T-helper 2 cell (primary cell): ENCODE measurements at places on chromosomes 2 and 18.

DNA sequence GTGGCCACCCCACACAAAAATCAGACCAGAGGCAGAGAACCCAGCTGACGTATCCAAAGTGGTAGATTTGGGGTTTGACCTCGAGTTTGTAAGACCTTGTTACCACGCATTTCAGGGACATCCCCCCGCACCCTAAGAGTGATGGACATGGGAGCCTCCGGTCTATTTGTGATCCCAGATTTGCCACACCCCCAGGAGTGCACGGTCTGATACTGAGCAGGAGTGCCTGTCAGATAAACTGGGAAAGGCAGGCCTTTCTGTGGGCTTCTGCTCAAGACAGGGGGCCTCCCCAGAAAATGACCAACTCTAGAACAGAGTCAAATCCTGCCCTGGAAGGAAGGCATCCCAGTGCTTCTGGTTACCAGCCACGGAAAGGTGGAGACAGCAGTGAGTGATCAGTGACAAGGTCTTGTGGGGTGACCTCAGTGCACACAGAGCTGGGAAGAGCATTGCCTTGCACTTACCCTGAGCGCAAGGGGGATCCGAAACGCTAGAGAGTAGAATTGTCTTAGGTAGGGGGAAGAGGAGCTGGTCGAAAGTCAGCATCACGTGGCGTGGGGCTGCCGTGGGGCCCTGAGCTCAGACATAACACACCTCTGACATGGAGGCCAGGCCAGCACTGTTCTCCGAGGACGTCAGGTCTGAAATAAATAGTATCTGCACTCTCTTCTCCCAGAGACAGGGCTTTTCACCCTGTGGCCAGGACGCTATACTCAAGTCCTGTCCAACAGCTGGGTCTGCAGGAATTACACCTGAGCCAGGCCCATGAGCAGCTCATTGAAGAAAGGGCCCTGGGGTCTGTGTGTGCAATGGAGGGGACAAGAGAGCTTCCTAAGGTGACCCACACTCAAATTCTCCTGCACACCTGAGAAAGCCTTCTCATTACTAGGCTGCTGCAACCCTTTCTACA, 242.4 kb upstream of the SALL3 start:
- no peak for DNase-seq

GRCh38 chr18:4157352-4157751, 297.8 kb downstream of the DLGAP1 start:
- DNase-seq, result no peak

DNA sequence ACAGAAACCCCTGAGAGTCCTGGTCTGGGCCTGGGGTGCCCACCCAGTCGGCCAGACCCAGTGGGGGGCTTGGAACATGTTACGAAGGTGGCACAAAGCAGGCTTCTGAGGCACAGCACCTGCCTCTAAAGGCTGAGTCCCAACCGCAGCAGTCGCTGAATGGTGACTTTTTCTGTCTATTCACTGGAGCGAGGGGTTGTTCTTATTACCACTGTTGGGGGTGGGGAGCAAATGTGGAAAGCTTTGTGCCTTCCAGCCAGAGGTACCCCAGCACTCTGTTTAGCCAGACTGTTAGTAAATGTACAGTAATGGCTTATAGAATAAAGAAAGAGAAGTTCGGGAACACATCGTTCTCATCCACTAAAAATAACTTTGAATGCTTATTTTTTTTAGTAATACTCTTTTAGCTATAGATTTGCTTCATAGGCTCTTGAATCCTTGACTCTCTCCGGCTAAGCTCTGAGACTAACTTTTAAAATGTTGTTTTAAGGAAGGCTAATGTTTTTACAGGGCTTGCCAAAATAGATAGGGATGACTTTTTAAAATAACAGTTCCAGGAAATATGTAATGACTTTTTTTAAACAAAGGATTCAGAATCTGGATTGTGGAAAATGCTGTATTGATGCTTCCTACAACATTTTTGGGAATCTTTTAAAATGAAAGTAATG, 23.4 kb upstream of the PTPN2 start:
- no peak for DNase-seq

DNA sequence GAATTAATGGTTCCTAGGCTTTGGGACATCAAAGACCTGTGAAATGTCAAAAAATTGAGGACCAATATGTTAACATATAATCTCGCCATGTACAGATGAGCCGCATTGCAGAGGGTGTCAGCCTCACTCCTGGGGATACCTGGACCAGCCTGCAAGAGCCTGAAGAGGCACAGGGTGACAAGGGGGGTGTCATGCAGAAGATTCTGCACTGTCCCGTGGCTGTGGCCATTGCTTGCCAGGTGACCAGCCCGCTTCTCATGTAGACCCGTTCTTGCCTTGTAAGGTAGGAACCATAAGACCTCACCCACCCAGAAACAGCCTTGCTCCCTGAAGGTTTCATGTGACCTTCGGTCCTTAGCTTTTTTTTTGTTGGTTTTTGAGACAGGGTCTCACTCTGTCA, 37.5 kb downstream of the TMEM37 start:
- DNase-seq, result no peak

DNA sequence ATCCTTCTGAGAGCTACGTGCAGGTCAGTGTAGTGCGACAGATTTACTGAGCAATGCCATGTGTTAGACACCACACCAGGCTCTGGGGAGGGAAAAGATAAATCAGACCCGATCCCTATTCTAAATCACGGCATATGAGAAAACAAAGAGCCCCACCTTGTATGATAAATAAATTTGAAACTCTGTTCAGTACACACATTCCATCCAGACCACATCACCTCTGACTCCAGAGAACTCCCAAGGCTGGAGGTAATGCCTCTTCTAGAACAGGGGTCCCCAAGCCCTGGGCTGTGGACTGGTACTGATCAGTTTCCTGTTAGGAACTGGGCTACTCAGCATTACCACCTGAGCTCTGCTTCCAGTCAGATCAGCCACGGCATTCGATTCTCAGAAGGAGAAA, 77.3 kb downstream of the QPCT start:
- DNase-seq, result no peak

DNA sequence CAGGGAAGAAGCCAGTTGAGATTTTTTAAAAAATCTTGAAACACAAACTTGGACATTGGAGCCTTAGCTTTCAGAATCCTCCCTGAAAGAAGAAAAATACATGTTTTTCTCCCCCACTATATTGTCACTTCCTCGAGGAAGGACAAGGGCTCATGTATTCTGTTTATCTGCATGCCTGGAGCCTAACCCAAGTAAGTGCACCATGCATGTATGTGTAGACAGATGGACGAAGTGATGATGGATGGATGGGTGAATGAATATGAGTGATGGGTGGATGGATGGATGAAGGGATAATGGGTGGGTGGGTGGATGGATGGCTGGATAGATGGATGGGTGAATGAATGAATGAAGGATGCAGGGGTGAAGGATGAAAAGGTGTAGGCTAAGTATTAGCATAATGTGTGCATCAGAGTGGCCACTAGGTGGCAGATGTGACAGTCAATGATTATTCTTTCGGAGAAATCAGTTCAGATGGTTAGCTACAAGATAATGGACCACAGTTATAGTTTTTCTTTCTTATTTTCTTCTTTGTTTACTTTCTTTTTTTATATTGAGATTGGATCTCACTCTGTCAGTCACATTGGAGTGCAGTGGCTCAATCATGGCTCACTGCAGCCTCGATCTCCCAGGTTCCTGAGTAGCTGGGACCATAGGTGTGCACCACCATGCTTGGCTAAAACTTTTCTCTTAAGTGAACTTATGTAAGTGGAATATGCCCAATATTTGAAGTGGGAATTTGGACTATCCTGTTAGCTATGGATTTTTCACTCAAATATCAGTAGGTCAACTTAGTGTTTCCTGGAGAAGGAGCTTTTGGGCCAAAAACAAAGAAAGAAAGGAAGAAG, 18.5 kb upstream of the CCDC93 start:
- DNase-seq, result no peak

DNA sequence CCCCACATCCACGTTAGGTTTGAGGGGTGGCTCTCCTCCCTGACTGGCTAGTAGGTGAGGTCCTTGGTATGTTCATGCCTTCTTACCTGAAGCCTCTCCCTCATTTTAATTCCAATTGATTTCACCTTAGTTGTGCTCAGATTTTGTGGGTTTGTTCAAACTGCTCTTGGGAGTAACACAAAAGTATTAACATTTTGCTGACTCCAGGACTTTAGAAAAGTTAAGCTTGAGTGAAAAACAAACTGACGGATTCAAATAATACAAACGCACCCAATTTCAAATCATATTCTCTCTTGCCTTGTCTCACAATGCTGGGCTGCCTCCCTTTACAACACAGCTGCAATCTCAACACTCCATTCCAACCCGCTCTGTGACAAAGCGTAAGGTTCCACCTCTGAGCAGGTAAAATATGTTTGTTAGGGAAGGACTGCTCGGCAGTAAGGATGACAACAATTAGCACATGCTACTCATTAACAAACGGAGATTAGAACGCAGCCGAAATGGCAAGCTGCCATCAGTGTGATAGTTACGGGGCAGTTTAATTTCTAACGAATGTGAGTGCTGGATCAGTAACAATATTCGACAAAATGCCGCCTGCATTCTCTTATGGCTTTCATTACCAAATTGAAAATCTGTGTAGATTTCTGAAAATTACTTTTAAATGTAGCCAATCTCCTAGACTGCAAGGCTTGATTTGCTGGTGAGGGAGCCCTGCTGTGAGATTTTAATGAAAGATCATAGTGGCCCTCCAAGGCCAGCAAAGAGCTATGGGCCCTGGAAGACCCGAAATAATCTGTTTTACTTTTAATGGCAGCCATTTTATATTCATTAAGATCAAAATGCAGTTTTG, 730.6 kb upstream of the FANCL start:
- no peak for DNase-seq

GRCh38 chr18:10475654-10476291, 21.3 kb downstream of the APCDD1 start:
- DNase-seq, result no peak

- peak; percentile 78 for DNase-seq
These were observed 17.1 kb downstream of the RBM44 start for GRCh38 chr2:237815637-237816036.

GRCh38 chr2:96240341-96241038, 25.3 kb downstream of the TMEM127 start:
- DNase-seq, result no peak

GRCh38 chr2:182716650-182716979, 558 bp downstream of the DNAJC10 start:
- no peak for DNase-seq

GRCh38 chr18:76353046-76353445, 142.0 kb downstream of the ZNF516 start:
- no peak for DNase-seq

- peak; percentile 72 for DNase-seq
These were observed at the start of gene ENOSF1 for GRCh38 chr18:712401-713134. ENOSF1 (minus strand) TSS chr18:712630; CDS start chr18:712587, 43 bp downstream.

GRCh38 chr2:190766174-190766572, 114.4 kb upstream of the GLS start:
- DNase-seq, result no peak

DNA sequence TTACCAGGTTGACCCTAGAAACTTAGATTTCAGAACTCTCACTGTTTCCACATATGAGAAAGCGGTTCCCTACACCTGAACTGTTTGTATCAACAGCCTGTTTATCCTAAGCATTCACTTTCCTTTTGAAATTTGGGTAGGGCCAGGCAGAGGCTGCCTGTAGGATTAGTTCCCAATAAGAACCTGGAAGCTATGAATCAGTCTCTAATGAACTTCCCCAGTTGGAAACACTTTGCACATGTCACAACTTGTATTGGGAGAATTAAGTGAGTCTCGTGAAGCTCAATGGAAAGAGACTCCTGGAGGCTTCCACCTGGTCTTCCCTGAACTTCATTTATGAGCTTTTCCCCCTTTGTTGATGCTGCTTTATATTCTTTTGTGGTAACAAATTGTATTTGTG, 486.6 kb upstream of the HS6ST1 start:
- no peak for DNase-seq
